Ovary (tissue), 10 donors: ENCODE measurements at places on chromosomes 11 and 22.

- DNase-seq: peak; percentile 90
Observed at GRCh38 chr11:124622531-124623451, at the start of gene TBRG1. Gene TBRG1 (plus strand): TSS chr11:124622864. CDS start chr11:124623084, 220 bp downstream.

DNA sequence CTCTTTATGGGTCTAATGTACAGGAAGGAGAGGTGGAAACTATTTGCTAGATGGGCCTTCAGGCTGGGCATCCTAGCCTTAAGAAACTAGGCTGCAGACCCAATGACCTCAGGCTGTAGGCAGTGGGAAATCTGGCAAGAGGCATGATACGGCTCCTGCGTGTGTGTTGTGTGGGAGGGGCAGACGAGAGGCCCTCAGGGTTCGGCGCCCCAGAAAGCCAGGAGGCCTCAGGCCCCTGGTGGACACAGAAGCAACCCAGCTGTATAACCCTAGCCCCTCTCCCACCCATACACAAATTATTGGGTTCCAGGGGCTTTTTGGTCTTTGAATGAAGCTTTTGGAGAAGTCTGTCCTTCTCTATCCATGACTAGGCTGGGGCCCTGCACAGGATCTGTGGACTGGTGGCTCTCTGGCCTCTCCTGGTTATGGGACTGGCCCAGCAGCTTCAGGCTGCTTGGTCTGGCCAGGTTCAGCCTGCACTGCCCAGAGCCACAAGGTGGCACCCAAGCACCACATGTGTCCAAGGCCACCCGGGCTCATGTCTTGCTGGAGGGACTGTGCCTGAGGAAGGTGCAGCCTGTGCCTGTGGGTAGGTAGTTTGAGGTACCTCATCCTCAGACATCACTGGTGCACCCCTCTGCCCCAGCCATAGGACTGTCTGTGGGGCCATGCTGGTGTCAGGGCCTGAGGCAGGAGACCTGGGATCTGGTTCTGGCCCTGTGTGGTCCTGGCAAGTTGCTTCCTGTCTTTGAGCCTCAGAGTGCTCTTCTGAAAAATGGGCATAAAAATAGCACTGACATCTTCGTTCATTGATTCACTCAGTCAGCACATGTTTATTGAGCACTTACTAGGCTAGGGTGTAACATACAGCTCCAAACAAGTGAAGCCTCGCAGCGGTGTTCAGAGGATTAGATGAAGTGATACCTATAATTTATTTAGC is 87.5 kb downstream of the RRM1 start:
- peak; percentile 30 for DNase-seq

- no peak for DNase-seq
Observed at GRCh38 chr11:121448431-121448941, 3.6 kb upstream of the SORL1 start.

DNA sequence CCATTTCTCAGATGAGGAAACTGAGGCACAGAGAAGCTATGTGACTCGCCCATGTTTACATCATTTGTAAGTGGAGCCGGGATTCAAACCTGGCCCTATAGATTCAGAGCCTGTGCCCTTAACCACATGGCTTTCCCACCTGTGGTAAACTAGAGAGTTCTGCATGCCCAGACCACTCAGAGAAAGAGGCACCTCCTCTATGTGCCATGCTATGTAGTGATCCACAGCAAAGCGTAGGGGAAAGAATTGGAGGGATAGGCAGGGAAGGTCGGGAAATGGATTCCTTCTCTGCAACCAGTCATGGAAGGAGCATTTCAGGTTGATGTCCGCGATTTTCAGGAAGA is 15.4 kb upstream of the POU2AF2 start:
- DNase-seq: no peak

DNA sequence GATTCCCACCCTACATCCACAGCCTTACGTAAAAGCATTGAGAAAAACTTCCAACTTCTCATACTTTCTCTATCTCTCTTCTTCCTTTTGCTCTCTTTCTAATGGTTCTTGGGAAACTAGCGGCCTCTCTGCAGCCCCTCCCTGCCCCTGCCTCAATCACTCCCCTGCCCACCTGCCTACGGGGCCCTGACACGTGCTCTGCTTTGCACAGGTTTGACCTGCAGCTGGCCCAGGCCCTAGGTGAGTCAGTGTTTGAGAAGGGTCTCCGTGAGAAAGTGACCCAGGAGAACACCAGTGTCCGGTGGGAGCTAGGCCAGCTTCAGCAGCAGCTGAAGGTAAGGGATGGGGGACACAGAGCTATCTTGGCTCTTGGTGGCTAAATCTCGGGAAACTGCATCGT is 160.4 kb downstream of the MYO18B start:
- no peak for DNase-seq

DNA sequence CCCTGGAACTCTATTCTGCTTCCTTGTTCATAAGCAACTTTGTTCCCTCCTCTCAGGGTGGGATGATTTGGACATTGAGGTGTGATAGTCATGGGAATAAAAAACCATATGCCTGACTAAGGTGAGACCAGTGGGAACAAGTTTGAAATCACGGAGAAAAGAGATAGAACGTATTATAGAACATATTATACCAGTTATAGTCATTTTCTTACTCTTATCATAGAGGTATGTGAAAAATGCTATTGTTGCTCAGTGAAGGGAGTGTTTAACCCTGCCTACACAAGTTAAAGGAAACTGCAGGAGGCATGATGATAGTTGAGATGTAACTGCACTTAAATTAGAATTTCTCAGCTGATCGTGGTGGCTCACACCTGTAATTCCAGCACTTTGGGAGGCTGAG is 15.5 kb downstream of the OR6Q1 start:
- no peak for DNase-seq
